ENCODE measurements at places on chromosomes 11 and 22.

DNA sequence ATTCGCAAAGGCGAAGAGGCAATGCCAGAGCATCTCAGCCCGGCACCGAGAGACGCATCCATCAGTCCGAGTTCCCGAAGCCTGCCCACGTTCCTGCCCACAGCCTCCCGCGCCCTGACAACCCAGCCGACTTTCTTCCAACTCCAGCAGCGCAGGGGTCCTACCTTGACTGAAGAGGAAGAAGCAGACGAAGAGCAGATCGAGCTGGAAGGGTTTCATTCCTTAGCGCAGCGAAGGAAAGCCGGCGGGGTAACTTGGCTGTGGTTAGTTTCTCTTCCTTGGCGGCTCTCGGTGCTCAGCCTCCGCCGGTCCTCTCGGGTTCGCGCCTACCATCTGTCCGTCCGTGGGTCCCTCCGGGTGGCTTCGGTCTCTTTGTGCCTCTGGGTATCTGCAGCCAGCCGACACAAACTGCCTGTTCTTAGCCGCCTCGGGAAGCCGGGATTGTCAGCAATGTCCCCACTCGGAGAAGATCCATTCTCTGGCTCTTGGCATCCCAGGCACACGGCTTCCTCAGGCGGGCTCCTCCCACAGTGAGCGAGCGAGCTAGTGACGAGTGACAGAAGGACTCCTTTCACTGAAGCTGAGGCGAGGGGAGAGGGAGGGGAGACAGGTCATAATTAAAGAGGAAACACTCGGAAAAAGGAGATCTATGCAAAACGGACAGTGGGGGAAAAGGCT, at the start of gene KIRREL3:
KIRREL3 (minus strand) TSS at position 480 of the 678 bp plus-strand sequence.
- DNase-seq: peak; percentile 32

DNA sequence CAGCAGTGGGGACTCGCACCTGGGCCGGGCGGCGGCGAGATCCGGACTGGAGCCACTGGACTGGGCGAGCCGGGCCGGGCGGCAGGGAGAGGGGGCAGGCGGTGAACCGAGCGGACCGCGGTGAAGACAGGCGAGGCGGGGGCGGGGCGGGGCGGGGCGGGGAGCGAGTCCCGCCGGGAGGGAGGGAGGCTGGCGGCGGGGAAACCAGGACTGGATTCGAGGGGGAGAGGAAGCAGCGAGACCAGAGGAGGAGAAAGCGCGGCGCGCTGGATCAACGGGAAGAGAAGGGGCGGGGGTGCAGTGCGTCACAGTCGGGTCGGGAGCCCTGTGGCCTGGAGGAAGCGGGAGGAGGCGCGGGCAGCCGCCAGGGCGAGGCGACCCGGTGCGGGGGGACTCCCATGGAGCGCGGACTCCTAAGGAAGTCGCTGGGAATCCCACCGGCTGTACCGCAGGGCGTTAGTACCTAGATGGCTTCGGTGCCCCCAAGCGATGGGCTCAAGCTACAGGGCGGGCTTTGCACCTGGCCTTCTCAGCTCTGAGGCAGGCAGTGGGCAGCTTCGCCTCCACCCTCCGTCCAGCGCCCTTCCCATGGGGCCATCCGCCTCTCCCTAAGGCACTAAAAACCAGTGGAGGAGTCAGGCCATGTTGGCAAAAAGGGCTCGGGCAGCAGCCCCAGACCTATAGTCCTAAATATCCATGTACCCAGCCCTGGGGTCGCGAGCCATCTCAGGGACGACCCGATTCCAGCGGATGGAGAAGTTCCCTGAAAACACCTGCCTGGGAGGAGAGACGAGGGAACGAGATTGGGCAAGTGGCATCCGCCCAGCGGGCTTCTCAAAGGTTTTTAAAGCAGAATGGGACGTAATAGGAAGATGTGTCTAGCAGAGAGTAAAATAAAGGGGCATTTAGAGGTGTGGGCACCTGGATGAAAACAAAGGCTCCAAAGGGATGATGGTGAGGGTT, at the start of gene TMEM121B:
TMEM121B (minus strand) TSS at position 128 of the 963 bp plus-strand sequence. CDS start 233 bp downstream, outside the sequence.
- peak; percentile 68 for DNase-seq

GRCh38 chr11:83195143-83195466, 1.6 kb downstream of the ANKRD42 start:
- DNase-seq: no peak

- DNase-seq: no peak
These were observed 49.7 kb upstream of the ARFGAP3 start for GRCh38 chr22:42906605-42907348.

GRCh38 chr22:27686534-27686933, 115.0 kb downstream of the MN1 start:
- DNase-seq: no peak

Data from upper lobe of left lung (tissue), 6 donors.